ENCODE measurements at places on chromosomes 11 and 22.

GRCh38 chr11:2663915-2664314 lies 35.9 kb downstream of the KCNQ1OT1 start:
- DNase-seq: no peak

GRCh38 chr11:125163431-125164063 lies 1.0 kb upstream of the PKNOX2 start:
- no peak for DNase-seq

- DNase-seq: no peak
Observed at GRCh38 chr11:68958211-68958610, 22.6 kb downstream of the MRGPRD start.

GRCh38 chr22:49062155-49062801 lies 765.4 kb downstream of the BRD1 start:
- no peak for DNase-seq

DNA sequence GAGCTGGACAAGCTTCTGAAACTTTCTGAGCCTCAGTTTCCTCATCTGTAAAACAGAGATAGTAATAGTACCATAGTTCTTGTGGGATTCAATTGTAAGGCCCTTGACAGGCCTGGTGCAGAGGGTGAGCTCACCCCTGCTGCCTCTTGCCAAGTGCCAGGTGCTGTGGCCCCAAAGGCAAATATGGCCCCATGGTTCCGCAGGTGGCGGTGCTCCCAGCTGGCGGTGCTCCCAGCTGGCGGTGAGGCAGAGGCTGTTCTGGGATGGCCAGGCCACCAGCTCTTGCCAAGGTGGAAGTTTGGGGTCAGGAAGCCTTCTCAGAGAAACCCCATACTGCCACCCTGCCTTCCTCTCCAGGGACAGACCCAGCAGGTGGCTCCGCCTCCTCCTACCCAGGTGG lies 8.8 kb downstream of the NPTXR start:
- no peak for DNase-seq

DNA sequence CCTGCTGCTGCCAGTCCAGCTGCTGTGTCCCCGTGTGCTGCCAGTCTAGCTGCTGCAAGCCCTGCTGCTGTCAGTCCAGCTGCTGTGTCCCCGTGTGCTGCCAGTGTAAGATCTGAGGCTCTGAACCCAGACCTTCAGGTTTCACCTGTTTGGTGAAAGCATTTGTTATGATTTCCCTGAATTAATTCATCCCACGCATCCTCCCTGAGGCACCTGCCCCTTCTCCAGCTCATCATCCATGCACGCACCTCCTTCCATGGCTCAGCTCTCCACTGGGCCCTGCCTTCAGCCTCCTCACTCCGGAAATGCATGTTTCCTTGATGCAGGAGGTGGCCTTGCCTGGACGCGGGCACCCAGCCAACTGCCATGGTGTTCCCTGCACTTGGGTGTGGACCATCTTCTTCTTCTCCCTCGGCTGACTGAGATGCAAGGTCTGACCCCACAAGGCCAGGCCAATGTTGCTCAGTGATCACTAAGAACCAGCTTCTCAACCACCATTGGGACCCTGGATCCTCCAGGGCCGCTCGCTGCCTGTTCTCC lies 788 bp downstream of the KRTAP5-10 start:
- DNase-seq: no peak

DNA sequence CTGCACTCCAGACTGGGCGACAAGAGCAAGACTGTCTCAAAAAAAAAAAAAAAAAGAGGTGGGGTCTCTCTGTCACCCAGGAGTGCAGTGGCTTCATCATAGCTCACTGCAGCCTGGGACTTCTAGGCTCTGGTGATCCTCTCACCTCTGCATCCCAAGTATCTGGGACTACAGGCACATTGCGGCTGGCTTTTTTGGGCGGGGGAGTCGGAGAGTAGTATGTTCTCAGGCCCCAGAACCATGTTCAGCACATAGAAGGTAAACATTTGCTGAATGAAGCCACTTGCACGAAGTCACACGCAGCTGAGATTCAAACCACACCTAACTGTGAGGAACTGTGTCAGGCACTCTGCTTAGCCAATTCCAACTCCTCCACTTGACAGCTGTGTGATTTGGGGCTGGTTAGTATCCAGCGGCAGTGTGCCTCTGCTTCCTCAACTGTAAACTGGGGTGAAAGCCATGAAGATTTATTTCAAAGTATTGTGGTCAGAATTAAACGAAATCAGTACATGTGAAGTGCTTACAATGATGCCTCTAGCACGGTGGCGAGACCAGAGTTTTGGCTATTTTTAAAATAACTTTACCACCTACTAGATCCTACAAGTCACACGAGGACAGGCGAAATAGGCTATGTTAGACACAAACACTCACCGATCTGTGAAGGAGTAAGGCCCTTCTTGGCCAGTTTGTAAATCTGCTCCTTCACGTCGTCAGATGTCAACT lies 789 bp downstream of the RPS13 start:
- DNase-seq: no peak

DNA sequence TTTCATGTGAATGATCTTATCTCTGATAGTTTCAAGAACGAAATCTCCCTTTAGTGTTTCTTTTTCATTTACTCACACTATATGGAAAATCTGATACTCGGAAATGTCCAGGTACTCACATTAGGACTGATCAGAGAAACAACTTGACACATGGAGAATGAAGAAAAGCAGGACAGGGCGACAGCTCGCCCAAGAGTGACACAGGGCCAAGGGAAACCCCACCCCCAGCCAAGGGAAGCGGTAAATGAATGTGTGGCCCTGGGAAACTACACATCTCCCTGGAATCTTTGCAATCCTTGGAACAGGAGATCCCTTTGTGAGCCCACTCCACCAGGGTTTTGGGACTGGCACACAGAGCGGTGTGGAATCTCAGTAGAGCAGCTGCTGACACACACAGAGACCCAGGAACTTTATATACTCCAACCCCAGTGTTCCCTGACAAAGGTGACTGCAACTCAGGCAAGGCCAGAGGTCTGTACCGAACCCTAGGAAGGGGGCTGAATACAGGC lies 303.7 kb upstream of the ARHGAP42 start:
- no peak for DNase-seq

DNA sequence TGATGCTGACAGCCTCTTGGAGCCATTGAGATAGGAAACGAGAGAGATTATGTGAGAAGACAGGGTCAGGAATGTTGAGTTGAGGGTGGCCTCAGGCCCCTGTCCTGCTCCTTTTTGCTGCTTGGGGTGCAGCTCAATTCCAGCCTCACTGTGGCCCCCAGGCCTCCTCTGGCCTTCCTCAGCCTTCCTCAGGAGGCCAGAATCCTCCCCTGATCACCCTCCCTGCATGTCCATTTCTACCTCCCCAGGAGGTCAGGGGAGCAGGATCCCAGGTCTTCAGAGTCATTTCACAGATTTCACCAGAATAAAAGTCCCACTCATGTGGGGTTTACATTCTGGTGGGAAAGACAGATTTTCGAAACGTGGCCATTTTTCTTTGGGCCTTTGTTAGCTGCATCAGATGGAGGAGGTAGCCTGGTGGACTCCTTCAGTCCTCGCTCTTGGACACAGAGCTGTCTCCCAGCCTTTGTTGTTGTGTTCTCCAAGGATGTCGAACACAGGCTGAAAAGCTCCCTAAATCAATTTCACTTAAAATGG lies 2.2 kb upstream of the KCNQ1OT1 start:
- DNase-seq: peak; percentile 3

GRCh38 chr11:115896084-115896483 lies 391.9 kb upstream of the CADM1 start:
- DNase-seq: no peak

DNA sequence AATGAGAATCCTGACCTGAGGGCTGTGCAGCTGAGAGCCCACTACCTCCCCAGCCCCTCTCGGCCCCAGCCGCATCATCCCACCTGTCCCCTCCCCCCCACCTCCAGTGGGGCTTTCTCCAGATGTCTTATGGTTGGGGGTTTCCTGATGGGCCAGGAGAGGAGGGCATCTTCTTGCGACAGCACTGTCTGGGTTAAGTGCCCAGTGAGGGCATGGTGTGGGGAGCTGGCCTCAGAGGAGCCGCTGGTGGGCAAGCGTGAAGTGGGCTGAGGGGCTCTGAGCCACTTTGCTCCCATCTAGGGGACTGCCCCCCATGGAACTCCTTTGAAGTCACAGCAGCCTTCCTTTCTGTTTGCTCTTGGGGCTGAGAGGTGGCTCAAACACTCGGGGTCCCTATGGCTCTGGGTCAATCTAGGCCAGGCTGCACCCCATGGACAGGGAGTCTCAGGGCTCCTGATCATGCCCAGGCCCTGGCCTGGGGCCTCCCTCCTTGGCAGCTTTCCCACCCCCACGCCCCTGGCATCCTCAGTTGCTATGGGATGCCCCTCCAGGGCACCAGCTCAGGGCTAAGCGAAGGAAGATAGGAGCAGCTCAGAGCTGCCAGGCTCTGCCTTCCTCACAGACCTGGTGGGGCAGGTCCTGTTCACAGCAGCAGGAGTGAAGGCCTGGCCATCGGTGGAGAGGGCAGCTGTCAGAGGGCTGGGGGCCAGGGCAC lies 11.0 kb upstream of the MIEF1 start:
- DNase-seq: no peak

DNA sequence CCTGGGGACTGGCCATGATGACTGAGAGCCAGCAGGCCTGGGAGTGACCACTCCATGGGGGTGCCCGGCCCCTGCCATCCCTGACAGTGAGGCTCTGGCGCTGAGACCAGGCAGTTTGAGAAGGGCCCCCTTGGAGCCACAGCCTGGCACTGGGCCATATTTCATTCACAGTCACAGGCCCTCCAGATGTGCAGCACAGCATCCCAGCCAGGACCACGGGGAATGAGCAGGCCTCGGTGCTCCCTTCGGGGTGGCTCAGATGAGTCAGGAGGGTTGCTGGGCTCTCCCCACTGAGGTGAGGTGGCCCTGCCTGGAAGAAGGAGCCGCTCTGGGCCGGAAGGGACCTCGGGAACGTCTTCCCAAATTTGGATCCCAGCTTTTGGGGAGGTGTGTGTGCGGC lies 53.0 kb downstream of the GRAMD4 start:
- no peak for DNase-seq

All from CD4-positive, alpha-beta T cell treated with Interleukin-15 for 1 hour (primary cell).